ENCODE measurements at places on chromosomes 2 and 18. TPM values are rescaled to one million over a fixed set of nuclear protein-coding genes. Genes with fewer than 3 reads are reported as not detected.

CABLES1 gene
- total RNA-seq, result 0.71 TPM

EGR4 gene
- total RNA-seq, result not detected

ZNF804A gene
- total RNA-seq, result 3.9 TPM

ADRA2B gene
- not detected for total RNA-seq

WDR35 gene
- 6.0 TPM for total RNA-seq

RFX8 gene
- 1.8 TPM for total RNA-seq

CGREF1 gene
- 1.8 TPM for total RNA-seq

IL37 gene
- not detected for total RNA-seq

PROKR1 gene
- total RNA-seq, result not detected

KCNJ3 gene
- 0.35 TPM for total RNA-seq

SERPINB13 gene
- not detected for total RNA-seq

PRSS56 gene
- total RNA-seq, result not detected

ANKRD62 gene
- total RNA-seq, result not detected

CROCC2 gene
- 0.35 TPM for total RNA-seq

CCDC178 gene
- 2.0 TPM for total RNA-seq

HES6 gene
- 2.7 TPM for total RNA-seq

Measured in myometrial cell (primary cell).